ENCODE measurements at places on chromosomes 5 and 9.

DNA sequence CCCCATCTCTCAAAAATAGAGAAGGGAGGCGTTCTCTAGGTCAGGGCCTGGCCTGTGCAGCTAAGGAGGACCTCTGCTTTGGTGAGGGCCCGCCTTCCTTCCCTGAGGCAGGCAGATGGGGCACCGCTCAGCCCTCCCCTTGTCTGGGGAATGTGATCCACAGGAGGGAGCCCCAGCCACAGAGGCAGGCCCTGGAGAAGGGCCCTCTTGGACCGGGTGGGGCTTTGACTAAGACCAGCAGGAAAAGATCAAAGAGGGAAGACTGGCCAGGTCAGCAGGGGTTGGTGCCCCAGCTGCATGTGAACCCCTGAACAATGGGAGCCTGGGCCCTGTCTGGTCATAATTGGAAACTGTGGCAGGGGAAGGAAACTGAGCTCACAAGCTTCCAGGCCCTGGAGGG, 21.9 kb downstream of the PTPA start:
- no peak for DNase-seq

- DNase-seq, result no peak
These were observed 70.5 kb downstream of the ADAMTSL1 start for GRCh38 chr9:18544456-18544855.

GRCh38 chr5:77483682-77484081, 8.4 kb downstream of the WDR41 start:
- DNase-seq, result no peak

DNA sequence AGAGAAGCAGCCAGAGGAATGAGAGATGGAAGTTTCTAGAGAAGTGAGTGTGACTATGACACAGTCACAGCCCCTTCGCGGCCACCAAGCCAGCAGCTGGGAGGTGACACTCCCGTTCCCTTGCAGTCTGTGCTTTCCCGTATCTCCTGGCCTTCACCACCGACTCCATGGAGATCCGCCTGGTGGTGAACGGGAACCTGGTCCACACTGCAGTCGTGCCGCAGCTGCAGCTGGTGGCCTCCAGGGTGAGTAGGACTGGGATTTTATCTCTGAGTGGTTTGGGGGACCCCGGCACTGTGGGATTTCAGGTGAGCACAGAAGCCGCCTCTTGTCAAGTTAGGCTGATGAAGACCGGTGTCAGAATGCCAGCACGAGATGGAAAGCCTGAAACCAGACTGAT, 12.1 kb upstream of the SLC2A8 start:
- no peak for DNase-seq

DNA sequence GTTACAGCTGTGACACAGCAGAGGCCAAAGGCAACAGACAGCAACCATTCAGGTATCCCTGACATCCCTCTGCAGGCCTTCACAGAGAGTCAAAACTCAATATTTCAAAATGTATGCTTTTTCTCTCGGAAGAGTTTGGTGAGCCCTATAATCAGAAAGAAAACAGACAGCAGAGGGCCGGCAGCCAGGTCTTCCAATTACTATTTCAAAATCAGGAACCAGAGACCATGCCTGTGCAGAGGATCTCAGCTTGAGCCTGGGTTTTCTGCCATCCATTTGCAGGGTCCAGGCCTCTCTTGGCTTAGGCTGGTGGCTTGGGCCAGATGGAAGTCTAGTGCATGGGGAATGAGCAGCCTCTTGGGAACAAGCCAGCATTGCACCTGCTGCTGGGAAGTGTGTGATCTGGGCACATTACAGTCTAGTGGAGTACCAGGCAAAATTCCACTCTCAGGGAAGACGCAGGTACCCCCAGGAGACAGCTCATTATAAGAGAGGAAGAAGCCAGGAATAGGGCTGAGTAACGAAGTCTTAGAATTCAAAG, 231.3 kb downstream of the ENC1 start:
- no peak for DNase-seq

- peak; percentile 98 for DNase-seq
These were observed 46.9 kb downstream of the CNTRL start for GRCh38 chr9:121121582-121122087.

GRCh38 chr5:127587246-127587917, 61.5 kb upstream of the CTXN3 start:
- no peak for DNase-seq

DNA sequence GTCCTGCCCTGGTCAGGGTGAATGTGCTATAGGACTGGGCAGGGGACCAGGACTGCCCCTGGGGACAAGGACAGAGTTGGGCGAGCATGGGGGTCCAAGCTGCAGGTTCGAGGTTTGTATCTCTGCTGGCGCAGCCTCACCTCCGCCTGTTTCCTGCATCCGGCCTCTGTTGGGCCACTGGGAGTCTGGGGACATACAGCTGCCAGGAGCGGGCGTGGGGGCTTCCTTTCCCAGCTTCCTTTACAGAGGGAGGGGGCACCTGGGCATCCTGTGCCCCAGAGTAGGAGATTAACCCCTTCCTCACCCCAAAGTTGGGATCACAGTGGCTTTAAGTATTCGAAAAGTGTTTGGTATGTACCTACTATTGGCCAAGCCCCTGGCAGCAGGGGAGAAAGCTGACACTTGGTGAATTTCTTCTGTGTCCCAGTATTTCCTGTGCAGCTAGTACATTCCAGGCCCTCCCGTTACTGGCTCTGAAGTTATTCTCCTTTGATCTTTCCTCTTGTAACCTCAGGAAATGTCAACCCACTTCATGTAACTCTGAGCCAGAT, 19.0 kb downstream of the OLFML2A start:
- no peak for DNase-seq

- DNase-seq, result no peak
These were observed 12.6 kb upstream of the TCF7 start for GRCh38 chr5:134101686-134102439.

GRCh38 chr5:69231851-69232250, 2.8 kb upstream of the CDK7 start:
- no peak for DNase-seq

- DNase-seq, result no peak
These were observed 683.1 kb downstream of the LRRC70 start for GRCh38 chr5:63261695-63262094.

- DNase-seq, result no peak
These were observed 23.3 kb upstream of the EEIG1 start for GRCh38 chr9:128003966-128004604.

GRCh38 chr9:130337318-130337717, 71.8 kb downstream of the HMCN2 start:
- no peak for DNase-seq

- DNase-seq, result no peak
These were observed 116.6 kb upstream of the MAP3K1 start for GRCh38 chr5:56698463-56699381.

DNA sequence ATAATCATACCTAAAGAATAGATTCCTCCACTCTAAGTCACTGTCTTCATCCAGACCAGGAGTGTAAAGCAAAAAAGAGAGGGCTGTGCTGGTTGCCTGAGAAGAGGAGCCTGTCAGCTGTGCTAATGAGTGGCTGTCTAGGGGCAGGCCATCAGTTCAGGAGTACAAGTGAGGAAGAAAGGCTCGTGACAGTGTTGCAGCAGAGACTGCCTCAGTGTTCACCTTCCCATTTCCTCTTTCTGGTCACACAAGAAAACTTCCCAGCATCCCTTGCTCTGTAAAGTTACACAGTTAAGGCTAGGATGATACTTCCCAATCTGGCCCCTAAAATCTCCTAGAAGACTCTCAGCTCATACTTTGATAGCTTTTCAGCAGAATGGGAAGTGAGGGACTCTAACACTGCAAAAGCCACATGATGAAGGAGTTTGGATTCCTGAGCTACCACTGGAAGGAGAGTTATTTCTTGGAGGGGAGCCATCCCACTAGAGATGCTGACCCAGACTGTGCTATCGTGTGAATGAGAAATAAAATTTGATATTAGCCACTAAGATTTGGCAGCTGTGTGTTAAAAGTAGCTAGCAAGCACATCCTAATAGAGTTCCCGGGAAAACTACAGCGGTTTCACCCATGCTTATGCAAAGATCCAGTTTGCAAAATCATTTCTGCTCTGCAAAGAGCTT, 67.1 kb downstream of the ADAMTS12 start:
- no peak for DNase-seq

DNA sequence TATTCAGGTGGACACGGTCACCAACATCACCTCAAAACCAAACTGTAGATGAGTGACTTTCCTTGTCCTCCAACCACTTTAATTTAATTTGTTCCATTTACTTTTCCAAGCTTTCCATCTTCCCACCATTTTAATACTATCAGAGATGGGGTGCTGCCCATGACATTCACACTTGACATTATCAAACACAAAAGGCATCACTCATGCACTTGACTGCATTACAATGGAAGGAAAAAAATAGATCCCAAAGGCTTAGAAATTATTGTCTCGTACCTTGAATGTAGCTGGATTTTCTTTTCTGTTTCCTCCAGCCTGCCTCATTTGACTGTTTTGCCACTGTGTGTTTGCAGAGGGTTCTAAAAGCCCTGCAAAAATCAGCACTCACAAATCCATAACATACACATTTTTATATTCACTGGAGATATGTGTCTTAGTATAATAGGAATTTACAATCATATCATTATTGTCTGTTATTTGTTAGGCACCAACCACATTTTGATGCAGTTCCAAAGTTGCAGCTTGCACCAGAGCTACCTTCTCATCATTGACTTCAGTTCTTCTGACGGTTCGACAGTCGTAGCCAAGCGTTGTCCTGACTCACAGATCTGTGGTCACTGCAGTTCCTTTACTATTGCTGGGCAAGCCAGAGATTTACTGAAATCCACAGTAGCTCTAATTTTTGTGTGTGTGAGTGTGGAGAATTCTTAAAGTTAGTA, 712.3 kb upstream of the WWC1 start:
- no peak for DNase-seq

- no peak for DNase-seq
These were observed 58.3 kb upstream of the LARP1 start for GRCh38 chr5:154696891-154697290.

- no peak for DNase-seq
These were observed 58.8 kb downstream of the GADD45G start for GRCh38 chr9:89663614-89663970.

- no peak for DNase-seq
These were observed 212.2 kb downstream of the SMARCA2 start for GRCh38 chr9:2227144-2227867.

DNA sequence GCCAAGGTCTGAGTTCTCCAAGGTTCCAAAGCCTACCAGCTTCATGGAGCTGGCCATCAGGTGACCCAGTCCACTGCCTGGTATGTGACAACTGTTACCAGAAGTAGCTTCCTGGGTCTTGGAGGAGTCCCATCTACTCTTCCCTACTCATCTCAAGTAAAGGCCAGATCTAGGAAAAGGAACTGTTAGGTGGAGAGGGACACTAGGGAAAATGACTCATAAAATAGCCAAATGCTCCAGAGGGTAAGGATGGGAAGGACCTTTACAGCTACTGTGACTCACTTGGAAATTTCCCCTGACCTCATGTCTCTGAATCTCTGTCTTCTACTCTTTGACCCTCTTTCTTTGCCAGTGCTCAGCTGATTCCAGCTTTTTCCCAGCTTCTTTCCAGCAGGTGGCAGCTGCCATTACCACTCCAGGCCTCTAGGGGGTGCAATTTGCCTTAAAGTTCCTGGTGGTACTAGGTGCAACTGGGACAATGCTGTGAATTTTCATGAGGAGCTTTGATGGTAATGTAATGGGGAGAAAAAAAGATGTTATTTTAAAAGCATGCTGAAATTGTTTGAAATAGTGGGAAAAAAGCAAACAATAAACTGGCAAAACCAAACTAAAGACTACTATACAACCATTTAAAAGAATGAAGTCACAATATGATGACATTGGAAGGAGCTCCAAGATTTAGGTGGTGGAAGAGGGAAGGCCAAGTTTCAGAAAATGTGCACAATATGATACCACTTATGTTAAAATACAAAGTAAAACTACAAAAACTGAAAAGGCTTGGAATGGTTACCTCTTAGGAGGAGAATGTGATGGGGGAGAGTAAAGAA, 27.1 kb upstream of the MYORG start:
- DNase-seq, result peak; percentile 42

- no peak for DNase-seq
These were observed 970.6 kb upstream of the CDH18 start for GRCh38 chr5:20958641-20959040.

- no peak for DNase-seq
These were observed 2102.7 kb upstream of the WWC1 start for GRCh38 chr5:166188501-166189325.

DNA sequence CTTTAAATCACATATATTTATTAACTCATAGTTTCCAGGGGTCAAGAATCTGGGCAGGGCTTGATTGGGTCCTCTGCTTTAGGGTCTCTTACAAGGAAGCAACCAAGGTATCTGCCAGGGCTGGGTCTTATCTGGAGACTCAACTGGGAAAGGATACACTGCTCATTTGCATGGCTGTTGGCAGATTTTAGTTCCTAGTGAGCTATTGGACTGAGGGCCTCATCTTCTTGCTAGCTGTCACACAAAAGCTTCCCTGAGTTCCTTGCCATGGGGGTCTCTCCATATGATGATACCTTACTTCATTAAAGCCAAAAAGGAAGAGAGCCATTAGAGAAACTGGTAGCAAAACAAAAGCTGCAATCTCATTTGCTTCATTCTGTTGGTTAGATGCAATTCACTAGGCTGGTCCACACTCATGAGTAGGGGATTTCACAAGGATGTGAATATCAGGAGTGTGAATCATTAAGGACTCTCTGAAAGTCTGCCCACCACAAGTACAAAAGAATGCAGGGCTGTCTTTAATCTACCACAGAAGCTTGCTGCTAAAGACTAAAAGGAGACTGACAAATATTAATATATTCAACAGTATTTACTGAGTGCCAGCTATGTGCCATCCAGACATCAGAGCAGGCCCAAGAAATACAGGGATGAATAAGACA, 42.0 kb upstream of the TIMD4 start:
- DNase-seq, result no peak

- peak; percentile 30 for DNase-seq
These were observed 102.4 kb downstream of the DAPK1 start for GRCh38 chr9:87599901-87600610.

DNA sequence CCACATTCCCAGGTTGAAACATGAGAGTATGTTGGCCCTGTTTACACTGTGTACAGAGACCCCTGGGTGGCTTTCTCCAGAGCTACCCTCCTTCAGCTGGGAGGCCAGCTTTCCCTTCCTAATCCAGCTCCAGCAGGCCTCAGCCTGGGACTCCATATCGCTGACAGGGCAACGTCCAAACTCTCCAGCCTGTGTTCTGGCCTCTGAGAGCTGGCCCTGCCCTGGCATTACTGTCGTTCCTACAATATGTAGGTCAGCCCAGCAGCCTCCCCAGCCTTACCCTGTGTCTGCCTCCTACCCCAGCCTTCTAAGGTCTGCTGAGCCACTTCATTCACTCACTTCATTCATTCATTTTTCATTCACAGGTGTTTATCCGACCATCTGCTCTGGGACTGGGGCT, 8.3 kb upstream of the EEIG1 start:
- no peak for DNase-seq

DNA sequence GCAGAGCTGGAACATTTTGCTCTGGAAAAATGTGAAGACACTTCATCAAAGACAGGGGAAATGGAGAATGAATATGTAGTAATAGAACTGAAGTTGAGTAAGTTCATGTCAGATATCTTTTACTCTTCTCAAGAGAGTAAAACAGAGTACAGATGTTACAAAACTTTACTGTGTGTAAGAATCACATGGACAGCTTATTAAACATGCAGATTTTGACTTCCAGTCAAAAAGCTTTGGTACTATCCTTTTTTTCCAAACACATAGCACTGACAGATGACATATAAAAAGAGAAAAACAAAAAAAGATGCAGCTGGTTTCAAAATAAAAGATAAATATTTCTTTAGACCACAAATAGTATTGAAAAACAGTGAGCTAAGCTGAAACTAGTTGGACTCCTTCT, 115.4 kb downstream of the FBN2 start:
- DNase-seq, result no peak

GRCh38 chr9:120914953-120915352, 11.6 kb downstream of the TRAF1 start:
- no peak for DNase-seq
